Activated CD4-positive, alpha-beta T cell treated with anti-CD3 and anti-CD28 coated beads, Interleukin-2, amount 50 U/mL, for 1 hour (primary cell): ENCODE measurements at places on chromosomes 1 and 21.

GRCh38 chr1:175129182-175129581, 61.5 kb downstream of the TNN start:
- no peak for DNase-seq

- DNase-seq: no peak
Observed at GRCh38 chr1:19563324-19564097, 78.2 kb upstream of the CAPZB start.

GRCh38 chr1:223403184-223403815, 10.1 kb downstream of the CCDC185 start:
- no peak for DNase-seq

GRCh38 chr1:89761338-89761737, 59.5 kb upstream of the LRRC8D start:
- no peak for DNase-seq

DNA sequence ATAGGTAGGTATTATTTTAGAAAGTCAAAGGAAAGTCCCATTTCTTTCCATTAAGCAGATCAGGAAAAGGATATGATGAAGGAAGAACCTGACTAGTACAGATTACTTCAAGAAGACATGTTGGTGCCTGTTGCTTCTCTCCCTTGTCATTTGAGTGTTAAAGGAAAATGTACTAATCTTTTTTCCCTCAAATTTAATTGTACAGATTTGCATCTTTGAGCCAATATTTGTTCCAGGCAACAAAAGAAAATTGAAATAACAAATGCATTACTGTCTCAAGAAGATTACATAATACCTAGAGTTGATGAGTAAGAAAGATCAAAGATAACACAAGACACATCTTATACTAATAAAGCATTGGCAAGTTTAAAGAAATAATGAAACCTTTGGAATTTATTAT, 566.9 kb upstream of the ZP4 start:
- DNase-seq: no peak

DNA sequence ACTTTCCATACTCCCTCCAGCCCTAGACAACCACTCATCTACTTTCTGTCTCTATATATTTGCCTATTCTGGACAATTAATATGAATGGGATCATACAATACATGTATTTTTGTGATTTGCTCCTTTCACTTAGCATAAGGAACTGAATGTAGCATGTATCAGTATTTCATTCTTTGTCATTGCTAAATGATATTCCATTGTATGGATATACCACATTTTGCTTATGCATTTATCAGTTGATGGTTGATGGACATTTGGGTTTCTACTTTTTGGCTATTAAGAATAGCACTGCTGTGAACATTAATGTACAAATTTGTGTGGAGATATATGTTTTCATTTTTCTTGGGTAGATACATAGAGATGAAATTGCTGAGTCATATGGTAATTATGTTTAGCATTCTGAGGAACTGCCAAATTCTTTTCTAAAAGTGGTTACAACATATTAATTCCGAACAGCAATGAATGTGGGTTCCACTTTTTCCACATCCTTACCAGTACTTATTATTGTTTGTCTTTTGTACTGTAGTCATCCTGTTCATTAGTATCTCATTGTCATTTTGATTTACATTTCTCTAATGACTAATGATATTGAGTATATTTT, 121.0 kb downstream of the LRRC40 start:
- no peak for DNase-seq

DNA sequence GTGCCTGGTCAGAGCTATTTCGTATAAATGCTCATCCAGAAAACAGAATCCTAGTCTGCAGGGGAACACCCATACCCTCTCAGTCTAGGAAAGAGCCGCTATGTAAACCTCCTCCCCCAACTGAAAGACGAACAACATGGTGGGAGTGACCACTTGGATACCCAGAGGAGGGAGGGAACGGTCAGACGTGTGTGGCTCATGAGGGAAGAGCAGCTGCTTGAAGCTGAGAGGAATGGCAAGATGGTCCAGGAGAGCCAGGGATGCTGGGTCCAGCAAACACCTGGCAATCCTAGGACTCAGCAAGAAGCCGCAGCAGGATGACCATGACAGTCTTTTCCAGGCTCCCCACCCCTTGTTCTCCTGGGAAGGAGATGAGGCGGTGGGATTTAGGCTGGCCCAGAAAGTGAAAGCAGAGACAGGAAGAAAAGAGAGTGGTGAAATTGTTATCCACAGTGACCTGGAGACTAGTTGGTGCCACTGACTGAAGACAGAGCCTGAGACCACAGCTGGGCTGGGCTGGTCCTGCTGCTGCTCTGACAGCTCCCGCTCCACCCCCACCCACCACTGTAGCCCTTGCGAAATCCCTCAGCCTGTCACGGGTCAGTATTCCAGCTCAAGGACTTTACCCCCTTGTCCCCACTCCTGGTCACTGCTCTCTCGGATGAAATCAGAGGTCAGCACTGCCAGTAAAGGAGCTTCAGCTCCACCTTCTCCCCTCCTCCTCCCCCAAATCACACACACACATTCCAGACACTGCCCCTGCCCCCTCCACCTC, 3.6 kb downstream of the CERS2 start:
- DNase-seq: no peak

- no peak for DNase-seq
Observed at GRCh38 chr1:107673006-107673405, 292.0 kb downstream of the VAV3 start.

- DNase-seq: no peak
Observed at GRCh38 chr1:42930178-42931107, 28.2 kb downstream of the SLC2A1 start.

DNA sequence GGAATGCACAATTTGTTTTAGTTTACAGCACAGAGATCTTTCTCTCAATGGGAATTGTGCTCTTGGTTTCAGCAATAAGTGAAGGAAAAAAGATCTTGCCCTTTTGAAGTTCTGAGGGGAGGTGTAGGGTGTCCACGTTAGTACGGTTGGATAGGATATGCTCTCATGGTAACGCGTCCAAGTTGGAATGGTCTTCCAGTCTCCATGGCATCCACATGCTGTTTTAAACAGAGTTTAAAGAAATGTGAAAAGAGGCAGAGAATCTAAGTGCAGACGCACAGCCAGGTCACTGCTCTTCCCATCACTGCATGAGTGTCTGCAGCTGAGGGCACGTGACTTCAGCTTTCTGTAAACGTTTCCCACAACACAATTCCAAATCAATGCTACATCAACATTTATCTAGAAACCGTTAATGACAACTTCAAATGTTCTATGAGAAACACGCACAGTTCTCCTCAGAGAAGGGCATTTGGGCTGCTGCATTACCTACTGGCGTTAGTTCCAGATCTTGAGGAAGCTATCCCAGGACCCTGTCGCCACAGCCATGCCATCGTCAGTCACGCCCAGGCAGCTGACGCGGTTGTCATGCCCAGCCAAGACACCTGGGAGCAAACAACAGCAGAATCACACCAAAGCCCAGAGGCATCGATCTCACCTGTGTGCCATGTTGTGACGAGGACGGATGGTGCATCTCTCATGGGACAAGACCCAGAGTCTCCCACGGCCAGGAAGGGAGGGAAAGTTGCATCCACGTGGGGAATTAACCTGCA, 8.8 kb upstream of the NADK start:
- DNase-seq: no peak

GRCh38 chr1:78664763-78665162, 15.1 kb downstream of the IFI44 start:
- DNase-seq: no peak

- DNase-seq: peak; percentile 9
Observed at GRCh38 chr1:10866321-10867093, 70.1 kb upstream of the CASZ1 start.

- no peak for DNase-seq
Observed at GRCh38 chr21:16873176-16873575, 639.7 kb upstream of the CXADR start.

DNA sequence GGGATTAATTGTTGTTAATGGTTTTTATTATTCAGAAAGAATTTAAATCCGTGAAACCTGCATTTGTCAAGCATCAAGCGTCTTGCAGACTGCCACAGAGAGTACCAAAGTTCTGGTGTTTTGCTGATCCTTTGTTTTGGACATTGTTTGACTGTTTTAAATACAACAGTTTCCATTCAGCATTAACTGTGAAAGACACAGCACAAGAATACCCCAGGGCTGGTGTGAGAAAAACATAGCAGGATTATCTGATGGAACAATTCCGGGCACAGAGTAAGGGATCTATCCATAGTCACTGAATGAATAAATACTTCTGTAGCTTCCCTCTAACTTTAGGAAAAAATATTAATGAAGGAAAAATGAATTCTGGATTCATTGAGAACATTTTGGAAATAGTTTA, 202.3 kb downstream of the LTN1 start:
- no peak for DNase-seq

DNA sequence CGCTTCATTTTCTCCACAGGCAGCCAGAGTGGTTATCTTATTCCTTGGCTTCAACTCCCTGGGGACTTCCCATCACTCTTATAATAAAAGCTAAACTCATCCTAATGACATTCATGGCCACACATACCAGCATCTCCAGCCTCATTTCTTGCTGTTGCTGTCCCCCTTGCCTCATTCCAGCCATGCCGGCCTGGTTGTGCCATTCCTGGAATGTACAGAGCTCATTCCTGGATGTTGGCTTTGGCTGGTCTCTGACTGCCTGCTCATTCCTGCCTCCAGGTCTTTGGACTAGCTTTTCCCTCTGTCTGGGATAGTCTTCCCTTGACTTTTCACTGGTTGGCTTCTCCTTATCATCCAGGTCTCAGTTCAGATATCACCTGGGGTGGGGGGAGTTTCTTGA, 2.4 kb upstream of the PEF1 start:
- DNase-seq: no peak

- no peak for DNase-seq
Observed at GRCh38 chr21:35616090-35616489, 444.2 kb downstream of the SETD4 start.

- DNase-seq: no peak
Observed at GRCh38 chr1:109299558-109300343, 7.1 kb downstream of the MYBPHL start.

DNA sequence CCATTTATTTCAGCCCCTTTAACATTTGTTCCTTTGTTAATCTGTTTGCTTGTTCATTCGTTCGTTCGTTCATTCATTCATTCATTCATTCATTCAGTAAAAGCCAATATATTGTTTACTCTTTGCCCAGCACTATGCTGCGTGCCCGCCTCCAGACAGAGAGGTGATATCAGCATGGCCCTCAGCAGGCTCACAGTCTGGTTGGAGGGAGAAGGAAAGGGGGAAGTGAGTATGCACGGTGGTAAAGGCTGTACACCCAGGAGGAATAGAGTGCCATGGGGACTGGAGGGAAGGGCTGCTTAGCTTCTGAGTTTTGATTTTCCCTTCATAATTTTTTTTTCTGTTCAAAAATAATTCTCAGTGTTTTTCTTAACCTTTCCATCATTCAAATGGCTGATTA, 144.7 kb downstream of the NOS1AP start:
- no peak for DNase-seq

DNA sequence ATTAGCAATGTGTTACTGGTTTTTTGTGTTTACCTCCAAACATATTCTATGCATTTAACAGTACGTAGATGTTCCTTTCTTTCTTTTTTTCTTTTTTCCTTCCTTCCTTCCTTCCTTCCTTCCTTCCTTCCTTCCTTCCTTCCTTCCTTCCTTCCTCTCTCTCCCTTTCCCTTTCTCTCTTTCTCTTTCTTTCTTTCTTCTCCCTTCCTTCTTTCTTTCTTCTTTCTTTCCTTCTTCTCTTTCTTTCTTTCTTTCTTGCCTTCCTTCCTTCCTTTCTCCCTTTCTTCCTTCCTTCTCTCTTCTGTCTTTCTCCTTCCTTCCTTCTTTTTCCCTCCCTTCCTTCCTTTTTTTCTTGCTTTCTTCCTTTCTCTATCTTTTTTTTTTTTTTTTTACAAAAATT, 46.2 kb upstream of the GNG12 start:
- no peak for DNase-seq

DNA sequence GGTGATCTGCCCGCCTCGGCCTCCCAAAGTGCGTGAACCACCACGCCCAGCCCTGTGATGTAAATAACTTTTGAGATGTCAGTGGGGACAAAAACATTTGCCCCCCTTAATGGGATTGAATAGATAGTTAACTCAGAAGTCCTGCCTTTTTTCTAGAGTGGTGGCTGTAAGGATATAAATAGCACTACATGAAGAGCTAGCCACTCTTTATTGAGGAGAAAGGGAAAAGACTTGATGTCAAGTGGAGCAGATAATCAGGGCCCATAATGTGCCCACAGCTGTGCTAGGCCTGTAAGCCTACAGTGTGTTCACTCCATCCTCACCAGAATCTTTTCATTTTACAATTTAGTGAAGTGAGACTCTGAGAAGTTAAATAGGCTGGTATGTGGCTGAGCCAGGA, 3.6 kb downstream of the GIPC2 start:
- DNase-seq: no peak

- no peak for DNase-seq
Observed at GRCh38 chr1:91754348-91754747, 131.6 kb downstream of the TGFBR3 start.

GRCh38 chr21:18725653-18726052, 322.1 kb upstream of the TMPRSS15 start:
- DNase-seq: no peak

GRCh38 chr21:17976691-17977090, 157.5 kb upstream of the C21orf91 start:
- DNase-seq: no peak

DNA sequence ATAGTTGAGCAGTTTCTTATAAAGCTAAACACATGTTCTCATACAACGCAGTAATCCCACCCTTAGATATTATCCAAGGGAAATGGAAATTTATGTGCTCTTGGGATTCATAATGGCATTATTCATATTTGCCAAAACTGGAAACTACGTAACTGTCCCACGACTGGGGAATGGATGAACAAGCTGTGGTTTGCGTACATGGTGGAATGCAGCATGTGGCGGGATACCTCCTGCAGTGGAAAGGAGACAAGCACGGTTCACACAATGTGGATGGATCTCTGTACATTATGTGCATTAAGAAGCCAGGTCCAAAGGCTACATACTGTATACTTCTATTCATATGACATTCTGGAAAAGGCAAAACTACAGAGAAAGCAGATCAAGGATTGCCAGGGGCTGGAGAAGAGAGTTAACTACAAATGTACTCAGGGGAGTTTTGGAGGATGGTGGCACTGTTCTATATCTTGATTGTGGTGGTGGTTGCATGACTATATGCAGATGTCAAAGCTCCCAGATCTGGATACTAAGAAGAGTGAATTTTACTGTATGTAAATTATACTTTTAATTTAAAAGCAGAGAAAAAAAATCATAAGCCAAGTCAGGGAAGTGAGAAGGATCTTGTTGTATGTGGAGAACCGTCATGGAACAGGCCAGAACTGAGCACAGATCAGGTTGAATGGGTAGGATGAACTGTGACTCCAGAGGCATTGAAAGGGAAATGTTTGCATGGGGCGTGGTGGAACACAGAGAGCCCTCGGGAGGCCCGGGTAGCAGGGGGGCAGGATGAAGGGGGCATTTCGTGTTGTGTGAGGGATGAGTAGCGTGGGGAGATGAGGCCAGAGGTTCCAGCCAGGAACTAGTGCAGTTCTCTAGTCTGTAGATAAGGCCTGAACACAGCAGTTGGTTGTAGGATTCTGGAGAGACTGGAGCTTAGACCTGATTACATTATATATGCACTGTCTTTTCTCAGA, 90.7 kb downstream of the GALNT2 start:
- DNase-seq: no peak

DNA sequence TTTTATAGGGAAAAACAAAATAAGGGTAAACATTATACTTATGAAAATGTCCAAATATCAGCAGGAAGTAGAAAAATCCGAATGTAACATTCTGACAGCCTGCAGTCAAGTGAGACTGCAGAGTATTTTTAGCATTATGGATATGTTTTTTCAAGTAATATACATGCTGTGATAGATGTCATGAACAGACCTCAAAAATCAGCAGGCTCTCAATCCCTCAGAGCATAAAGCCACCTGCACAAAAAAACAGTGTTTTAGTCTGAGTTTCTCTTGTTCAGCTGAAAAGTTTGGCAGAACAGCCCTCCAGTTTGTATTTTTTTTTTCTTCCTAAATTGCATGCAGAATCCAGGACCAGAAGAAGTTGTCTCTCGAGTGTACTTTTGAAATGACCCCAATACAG, 219.1 kb upstream of the FMN2 start:
- no peak for DNase-seq
